Esophagus squamous epithelium (tissue), 5 donors: ENCODE measurements at places on chromosomes 5 and 9.

GRCh38 chr9:15642369-15642962, 89.6 kb downstream of the CCDC171 start:
- no peak for DNase-seq

DNA sequence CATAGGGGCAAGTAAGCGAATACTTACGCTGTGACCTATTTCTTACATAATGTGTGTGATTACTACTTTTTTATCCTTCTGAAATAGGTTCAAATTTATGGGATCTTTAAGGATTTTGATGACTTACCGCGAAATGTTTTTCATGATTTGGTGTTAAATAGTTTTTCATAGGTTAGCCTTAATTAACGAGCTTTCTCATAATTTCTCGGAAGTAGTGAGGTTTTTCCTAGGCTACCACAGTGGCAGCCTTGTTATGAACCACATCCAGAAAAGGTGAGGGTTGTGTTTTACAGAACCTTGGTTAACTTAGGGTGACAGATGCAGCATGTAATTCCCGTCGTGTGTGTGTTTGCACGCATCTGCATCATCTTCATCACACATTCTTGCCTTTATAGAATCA, 1.3 kb downstream of the SH3GL2 start:
- no peak for DNase-seq

GRCh38 chr9:81445331-81445921, 243.9 kb downstream of the TLE1 start:
- DNase-seq: no peak

DNA sequence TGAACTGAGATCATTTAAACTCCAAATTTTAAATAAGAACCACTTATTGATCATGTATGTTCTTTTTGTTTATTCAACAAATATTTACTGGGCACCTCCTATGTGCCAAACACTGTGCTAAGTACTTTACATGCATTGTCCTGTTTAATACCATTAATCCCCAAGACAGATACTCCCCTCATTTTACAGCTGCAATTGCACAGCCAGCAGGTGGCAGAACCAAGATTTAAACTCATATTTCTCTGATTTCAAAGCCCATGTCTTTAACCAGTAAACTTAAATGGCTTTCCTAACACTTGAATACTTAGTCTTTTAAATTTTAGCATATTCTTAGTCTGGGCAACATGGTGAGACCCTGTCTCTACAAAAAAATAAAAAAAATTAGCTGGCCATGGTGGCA, 43.4 kb upstream of the KIAA1958 start:
- no peak for DNase-seq

- no peak for DNase-seq
Observed at GRCh38 chr5:132275367-132276220, 18.1 kb downstream of the PDLIM4 start.

DNA sequence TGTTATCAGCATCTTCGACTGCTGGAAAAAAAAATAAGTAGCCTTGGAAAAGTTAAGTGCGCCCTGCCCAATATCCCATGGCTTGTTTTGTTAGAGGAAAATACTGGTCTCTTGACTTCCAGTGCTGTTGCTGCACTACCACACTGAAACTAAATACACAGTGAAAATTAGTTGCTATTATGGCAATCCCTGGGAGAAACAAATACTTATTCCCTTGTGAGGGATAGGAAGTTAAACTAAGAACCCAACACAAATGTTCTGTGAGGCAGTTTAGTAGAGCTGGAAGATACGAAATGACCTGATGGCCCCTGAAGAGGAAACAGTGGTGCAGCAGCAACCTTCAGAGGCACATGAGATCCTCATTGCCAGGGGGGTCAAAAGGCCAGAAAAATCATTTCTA, 164.0 kb downstream of the ARL15 start:
- no peak for DNase-seq

GRCh38 chr9:110599468-110599867, 19.9 kb upstream of the SVEP1 start:
- DNase-seq: no peak

GRCh38 chr9:129556491-129557191, 64.3 kb downstream of the C9orf50 start:
- no peak for DNase-seq

DNA sequence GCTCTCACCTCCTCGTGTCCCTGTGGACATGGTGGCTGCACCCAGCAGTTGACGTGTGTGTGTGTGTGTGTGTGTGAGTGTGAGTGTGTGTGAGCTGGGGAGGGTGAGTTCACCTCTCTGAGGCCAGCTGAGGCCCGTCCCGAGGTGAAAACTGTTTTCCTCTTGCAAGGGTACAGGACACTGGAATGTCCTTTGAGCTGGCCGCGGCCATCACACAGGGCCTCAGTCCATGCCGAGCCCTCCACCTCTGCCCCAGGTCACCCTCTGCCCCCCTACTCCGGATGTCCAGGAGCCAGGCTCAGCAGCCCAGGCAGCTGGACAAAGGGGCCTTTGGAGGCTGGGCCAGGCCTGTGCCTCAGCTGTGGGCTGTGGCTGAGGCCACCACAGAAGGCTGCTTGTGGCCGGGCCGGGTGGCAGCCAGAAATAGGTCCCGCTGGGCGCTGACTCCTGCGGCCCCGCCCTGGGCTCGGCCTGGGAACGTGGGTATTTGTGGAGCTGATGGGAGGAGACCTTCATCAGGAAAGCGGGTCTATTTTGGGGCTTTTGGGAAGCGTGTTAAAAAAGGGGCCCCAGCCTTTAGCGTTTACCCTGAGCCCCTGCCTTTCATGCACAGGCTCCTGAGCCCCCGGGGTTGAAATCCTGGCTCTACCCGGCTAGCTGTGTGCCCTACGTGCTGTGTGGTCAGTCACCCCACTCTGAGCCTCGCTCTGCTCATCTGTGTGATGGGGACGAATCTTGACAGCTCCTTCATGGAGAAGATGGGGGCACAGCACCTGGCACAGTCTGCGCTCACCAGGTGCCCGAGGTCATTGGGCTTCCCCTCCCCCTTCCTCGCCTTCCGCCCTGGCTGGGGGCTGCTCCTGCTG, 75.1 kb upstream of the IER5L start:
- DNase-seq: no peak

GRCh38 chr5:90547072-90547536, 11.5 kb upstream of the ADGRV1 start:
- DNase-seq: no peak

DNA sequence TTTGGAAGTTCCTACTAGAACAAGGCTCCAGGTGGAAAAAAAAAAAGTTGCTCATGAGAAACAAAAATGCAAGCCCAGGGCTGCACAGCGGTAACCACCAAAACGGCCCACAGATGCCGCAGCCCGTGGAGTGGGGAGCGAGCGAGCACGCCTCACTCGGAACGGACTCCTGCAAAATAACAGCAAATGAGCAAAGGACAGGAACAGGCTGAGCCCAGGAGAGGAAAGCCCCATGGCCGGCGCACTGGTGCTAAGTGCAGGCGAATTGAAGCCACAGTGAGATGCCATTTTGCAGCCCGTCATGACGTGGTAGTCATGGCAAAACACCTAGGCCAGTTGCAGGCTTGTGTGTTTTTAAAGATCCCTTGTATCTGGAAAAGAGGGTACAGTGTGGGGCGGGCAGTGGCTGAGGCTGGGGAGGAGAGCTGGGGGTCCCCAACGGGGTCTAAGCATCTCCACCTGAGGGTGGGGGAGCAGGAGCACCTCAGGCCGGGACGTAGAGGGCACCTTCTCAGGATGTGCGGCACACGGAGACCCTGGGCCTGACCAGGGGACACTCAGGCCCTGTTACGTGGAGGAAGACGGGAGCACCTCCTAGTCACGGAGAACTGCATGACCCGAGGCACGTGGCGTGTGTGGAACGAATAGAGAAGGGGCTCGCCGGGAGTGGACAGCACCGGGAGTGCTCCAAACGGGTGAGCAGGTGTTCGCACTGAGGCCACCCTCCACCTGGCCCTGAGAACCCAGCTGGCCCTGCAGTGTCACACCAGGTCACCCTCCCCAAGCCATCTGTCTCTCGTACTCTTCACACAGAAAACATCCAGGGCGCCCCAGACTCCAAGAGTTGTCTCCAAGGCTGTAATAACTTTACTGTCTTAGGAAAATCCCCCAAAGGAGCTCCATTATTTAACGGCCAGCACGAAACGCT, 10.7 kb downstream of the GRM6 start:
- DNase-seq: no peak

GRCh38 chr9:77017505-77017894, 2.0 kb upstream of the FOXB2 start:
- DNase-seq: no peak

GRCh38 chr5:159515909-159516415, 185.7 kb upstream of the IL12B start:
- DNase-seq: no peak

- no peak for DNase-seq
Observed at GRCh38 chr9:69874301-69875060, 53.9 kb downstream of the CFAP95 start.

DNA sequence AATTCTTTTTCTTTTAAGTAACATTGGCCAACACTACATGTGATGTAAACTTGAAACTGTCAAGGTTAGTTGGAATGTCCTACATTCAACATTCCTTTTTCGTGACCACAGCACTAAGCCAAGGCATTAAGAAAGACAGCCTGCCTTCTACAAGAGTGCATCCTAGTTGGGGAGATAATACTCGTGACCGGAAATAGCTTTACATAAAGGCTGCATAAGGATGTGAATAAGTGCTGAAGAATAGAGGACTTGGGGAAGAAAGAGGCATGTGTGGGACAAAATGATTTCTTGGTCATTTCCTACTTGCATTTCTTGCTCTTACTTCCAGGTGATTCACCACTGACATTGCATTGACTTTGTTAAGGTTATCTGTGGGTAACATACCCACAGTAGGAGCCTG, 282.0 kb downstream of the DMRT2 start:
- no peak for DNase-seq

- no peak for DNase-seq
Observed at GRCh38 chr5:133130387-133131118, 78.7 kb downstream of the HSPA4 start.

DNA sequence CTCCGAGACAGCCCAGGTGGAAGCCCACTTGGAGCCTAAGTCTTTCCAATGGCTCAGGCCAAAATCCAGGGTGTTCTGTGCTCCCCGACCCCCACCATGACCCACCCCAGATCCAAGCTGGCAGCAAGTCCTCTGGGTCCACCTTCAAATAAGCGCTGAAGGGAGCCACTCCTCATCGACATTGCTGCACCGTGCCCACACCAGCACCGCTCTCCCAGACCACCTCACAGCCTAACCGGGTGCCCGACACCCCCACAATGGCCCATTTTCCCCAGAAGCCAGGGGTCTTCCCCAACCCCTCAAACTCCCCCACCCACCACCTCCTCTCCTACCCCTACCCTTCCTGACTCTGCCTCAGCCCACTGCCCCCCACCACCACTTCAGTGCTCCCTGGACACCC, 50.5 kb downstream of the SEMA4D start:
- no peak for DNase-seq

DNA sequence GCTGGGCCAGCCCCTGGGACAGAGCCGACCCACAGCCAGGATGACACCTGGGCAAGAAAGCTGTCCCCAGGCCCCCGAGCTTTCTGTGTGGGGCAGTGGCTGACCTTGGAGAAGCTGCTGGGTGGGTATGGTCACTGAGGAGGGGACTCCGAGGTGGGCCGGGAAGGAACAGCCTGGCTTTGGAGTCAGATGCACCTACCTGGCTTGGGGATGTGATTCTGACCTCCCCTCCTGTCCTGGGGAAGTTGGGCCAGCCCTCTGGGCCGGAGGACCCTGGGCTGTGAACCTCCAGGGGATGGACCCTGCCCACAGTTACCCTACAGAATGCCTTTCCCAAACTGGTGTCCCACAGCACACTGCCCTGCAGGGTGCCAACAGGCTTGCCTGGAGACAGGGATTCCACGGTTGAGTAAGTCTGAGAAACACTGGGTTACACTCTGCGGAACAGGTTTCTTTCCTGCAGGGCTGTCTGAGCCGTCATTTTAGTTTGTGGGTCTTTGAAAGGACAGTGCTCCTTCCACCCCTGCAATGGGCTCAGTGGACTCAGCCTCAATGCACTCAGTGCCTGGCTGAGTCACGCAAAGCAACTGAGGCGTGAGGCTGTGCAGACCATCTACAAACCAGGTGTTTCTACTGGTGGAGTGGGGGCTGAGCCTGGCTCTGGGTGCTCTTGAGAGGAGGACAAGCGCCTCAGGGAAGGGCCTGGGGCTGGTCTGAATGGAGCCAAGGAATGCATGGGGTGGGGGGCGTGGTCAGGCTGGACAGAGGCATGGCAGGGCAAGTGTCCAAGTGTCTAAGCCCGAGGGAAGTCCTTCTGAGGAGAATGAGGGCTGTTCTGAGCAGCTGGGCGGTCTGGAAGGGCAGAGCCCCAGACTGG, 41.3 kb upstream of the PHYKPL start:
- no peak for DNase-seq

GRCh38 chr5:5456858-5457257, 34.4 kb downstream of the ICE1 start:
- no peak for DNase-seq

DNA sequence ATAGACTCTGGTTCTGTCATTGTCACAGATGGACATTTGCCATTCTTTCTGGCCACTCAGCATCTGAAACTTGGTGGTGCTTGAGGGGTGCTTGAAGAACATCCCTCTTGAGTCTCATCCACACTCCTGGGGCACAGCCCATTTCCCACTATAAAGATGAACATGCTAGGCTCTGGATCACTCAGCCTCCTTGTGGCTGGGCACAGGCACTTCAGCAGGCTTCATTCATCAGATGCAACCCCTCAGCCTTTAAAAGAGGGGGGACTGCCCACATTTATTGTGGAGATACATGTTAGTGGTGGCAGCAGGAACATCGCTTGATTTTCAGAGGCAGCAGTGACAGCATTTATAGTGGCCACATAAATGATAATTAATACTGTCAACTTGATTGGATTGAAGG, 124.7 kb upstream of the NIPBL start:
- no peak for DNase-seq

GRCh38 chr9:83061990-83062650, 822 bp downstream of the RASEF start:
- no peak for DNase-seq
